NCI-H2029 (cell line): ENCODE measurements at places on chromosomes 12 and 14.

- DNase-seq: peak; percentile 47
These were observed 1.1 kb upstream of the SP1 start for GRCh38 chr12:53378724-53379388.

- DNase-seq: no peak
These were observed 15.0 kb upstream of the ARMH4 start for GRCh38 chr14:58167057-58167456.

GRCh38 chr14:30468354-30468753 lies 90.6 kb upstream of the G2E3 start:
- no peak for DNase-seq

GRCh38 chr14:65552724-65553123 lies 140.2 kb downstream of the FUT8 start:
- DNase-seq: no peak

- DNase-seq: no peak
These were observed 133.8 kb downstream of the CFAP54 start for GRCh38 chr12:96623155-96623554.

DNA sequence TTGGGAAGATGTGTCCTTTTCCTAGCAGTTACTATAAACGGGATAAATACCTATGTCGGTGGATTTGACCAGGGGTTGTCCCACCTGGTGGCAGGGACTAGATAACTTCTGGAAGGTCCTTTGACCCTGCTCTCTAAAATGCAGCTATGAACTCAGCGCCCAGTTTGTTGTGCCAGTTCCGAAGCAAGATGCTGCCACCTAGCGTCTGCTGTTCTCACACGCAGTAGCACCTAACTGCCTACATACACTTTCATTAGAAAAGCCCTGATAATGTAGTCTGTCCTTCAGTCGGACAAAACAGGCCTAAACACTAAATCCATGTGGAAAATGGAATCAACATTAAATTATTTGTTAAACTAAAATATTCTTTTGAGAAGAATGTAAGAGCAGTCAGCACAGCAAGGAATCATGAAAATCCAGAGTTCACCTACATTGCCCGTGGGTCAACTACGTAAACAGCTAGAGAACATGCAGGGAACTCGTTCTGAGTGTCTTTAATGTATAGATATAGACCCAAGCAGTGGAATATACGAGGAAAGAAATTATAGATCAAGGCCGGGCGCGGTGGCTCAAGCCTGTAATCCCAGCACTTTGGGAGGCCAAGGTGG lies 51.1 kb upstream of the CRACR2A start:
- DNase-seq: peak; percentile 72

- no peak for DNase-seq
These were observed 769.4 kb upstream of the USP15 start for GRCh38 chr12:61490526-61491498.

DNA sequence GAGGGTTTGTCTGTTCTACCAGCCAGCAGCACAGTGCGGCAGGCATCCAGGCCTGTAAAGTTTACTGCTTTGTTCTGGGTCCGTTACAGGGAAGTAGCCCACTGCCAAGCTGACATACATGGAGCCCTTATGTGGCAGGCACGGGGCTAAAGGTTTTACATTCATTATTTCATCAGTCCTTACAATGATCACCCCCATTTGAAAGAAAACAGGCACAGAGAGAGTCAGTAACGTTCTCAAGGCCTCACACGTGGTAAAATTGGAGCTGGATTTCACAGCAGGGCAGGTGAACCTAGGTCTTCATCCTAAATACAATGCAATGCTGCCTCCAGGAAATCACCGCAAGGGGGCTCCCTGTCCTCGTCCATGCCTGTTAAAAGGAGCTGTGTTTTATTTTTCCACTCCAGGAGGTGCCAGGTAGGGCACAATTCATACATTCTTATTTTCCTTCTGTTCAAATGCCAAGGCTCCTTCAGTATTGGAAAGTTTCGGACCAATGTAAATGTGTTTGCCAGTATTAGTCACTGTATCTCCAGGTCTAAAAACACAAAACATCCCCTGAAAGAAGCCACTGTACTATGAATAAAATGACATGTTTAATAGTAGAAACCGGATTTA lies 172.2 kb upstream of the GZMB start:
- peak; percentile 95 for DNase-seq

- DNase-seq: no peak
These were observed 41.6 kb upstream of the CDK17 start for GRCh38 chr12:96441816-96442215.

DNA sequence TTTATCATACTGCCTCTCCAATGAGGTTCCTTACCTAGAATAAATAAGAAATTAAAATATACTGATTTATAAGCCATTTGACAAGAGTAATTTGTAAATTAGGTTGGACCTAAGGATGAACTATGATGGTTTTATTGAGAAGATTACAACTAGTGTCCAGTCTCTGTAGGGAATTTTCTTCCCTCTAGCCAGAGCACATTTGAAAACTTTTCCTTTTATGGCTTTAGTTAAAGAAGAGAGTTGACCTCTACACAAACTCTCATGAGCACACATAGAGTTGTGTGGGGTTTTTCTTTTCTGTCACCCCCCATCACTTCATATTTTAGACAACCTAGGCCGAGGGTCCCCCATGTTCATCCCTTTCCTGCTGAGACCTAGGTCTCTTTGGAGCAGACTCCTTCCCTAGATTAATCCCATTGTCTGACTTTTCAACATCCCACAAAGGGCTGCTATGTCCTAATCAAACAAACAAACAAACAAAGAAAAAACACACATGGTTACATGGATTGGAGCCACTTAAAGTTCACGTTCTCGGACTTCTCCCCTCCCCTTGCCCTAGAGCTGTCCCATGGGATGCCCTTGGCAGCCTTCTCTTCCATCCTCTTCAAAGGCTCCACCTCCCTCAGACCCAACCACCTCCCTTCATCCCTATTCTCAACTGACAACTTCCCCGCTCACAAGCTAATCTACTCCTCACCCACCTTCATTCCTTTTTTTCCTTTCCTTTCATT lies 40.7 kb downstream of the GPR135 start:
- DNase-seq: no peak

DNA sequence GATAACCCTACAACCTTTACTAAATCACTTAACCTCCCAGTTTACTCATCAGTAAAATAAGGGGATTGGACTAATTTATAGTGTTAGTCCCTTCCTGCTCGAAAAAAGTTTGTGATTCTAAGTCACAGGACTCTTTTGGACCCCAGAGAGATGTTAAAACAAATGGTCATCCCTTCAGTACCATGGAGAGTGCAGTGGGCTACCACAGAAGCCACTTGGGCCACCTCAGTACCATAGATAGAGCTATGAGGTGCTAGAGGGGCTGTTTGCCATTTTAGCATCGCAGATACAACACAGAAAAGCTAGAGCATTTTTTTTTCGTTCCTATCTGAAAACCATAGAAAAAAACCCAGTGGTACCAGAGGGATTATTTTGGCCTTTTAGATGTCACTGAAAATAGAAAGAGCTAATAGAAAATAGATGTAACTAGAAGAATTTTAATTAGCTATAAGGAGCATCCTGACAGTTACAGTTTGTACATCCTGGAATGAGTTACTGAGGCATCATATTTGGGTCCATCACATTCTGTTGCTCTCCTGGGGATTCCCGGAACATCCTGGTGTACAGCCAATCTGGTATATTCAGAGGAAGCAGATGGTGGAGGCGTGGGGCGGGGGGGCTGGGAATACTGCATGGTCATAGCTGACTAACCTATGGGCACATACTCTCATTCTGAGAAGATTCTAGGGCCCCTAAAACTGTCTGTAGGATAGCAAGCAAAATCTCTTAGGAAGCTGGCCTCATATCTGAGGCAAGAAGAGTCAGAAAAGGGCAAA lies 2.8 kb downstream of the ZNF219 start:
- no peak for DNase-seq

DNA sequence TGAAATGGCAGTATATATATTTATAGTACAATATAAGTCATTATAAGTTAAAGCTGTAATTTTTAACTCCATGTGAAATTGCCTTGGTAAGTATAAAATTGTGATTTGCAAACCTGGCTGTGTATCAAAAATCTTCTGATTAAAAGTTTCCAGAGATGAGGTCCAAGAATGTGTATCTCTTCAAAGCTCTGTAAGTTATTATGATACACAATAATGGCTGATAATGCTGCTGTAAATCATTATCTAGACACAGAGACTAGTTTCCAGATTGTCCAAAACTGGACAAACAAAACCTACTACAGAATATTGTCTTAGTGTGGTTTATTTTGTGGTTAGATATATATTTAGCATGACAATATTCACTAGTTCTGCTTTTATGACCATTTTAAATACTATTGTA lies 514.8 kb downstream of the SLC6A15 start:
- DNase-seq: no peak

DNA sequence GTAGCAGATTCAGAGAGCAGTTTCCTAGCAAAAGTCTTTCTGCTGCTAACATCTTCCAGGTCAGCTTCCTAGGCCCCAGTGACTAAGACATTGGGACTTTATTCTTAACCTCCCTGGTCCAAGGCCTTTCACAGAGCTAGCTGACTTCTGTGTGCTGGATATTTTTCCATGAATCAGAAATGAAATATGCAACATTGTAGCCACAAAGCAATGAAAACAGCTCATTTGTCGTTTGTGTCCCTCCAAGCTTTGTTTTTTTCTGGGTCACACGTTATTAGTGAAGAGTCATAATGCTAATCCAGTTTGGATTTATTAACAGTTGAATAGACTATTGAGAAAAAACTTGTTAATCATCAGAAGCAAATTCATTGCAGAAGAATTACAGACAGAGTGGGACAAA lies 82.4 kb downstream of the ARF6 start:
- DNase-seq: no peak

GRCh38 chr12:78964521-78964920 lies 99.9 kb downstream of the SYT1 start:
- no peak for DNase-seq
